ENCODE measurements at places on chromosomes 5 and 9.

DNA sequence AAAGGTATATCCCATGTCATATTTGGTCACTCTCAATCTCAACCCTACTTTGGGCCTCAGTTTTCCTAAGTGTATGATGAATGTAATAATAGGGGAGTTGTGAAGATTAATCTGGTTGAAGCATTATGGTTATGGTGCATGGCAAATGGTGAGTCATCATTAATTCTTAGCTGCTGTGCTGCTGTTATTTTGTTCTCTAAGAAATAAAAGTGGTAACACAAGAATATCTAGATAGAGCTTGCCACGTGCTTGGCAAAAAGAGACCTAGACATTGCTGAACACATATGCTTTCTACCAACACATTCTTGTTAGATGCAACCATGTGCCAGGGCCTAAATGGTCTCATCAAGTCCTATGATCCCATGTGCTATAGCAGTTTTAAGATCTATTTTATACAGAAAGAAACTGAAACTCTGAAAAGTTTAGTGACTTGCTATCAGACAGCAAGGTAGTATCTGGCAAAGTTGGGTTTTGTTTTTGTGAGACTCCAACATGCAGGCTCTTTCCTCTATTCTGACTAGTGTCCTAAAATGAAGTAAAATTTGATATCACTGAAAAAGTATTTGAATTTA, 699.9 kb upstream of the MEF2C start:
- no peak for DNase-seq

- DNase-seq, result no peak
Measured at GRCh38 chr9:86860006-86860405, 87.3 kb downstream of the GAS1 start.

DNA sequence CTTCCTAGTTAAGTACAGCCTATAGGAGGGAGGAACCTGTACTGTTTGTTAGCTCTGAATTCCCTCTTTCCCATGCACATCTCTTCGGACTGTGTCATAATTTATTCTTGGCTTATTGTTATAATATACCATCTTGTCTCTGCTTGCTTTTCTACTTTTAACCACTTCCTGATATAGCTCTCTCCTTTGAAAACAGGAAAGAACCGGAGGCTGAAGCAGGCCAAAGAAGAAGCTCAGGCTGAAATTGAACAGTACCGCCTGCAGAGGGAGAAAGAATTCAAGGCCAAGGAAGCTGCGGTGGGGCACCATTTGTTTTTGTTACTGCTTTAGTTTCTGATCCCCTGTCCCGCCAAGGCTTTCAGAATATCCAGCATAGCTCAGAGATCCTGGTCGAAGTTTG, 4.8 kb downstream of the ATP6V1G1 start:
- DNase-seq, result peak; percentile 16

GRCh38 chr5:84370176-84370575, 14.5 kb downstream of the EDIL3 start:
- DNase-seq, result no peak

GRCh38 chr5:173327084-173327947, 898 bp downstream of the STC2 start:
- DNase-seq, result no peak

DNA sequence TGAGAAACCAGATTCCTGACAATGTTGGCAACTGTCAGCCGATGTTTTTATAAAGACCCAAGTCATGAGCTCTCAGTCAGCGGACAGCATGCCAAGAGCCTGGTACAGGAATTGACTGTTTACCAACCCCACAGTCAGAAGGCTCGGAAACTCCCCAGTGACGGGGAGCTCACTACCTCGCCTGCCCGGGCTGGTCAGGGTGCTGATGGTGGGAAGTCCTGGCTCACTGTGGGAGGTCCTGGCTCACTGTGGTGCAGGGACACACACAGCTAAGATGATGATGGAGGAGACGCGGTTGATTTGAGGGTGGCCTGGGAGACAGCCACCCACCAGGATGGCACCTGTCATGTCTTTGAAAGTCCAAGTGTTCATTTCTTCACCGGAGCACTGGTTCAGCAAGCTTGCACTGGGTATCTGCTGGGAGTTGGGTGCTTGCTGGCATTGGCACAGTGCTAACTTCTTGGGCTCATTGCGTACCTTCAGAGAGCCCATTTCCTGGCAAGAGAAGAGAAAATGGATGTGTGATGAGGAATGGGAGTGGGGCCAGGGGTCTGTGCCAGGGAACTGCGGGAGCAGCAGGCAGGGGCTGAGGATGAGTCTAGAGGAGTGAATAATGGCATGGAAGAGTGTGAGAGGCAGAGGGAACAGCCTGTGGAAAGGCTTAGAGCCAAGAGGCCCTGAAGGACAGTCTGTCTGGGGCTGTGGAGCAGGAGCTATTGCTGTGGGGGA, 15.3 kb downstream of the ASS1 start:
- no peak for DNase-seq

GRCh38 chr5:53066088-53066487, 43.5 kb downstream of the MOCS2 start:
- DNase-seq, result no peak

DNA sequence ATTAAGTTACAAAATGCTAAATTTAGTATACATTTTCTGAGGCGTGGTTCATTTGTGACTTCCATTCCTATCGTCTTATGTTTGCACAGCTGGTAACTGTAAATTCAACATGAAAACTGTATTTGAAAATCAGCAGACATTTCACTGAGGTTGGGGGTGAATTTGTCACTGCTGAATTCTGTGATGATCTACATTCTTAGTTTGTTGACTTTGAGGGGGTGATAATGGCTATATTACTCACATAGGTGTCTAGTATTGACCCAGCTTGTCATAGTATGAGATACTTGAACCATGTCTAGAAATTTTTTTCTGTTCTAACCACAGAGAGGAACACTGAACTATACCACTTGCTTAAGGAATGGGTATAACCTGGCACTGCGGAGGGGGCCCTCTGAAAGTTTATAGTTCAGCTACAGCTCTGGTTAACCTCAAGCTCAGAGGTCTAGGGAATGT, 313.3 kb downstream of the PIK3R1 start:
- DNase-seq, result no peak

DNA sequence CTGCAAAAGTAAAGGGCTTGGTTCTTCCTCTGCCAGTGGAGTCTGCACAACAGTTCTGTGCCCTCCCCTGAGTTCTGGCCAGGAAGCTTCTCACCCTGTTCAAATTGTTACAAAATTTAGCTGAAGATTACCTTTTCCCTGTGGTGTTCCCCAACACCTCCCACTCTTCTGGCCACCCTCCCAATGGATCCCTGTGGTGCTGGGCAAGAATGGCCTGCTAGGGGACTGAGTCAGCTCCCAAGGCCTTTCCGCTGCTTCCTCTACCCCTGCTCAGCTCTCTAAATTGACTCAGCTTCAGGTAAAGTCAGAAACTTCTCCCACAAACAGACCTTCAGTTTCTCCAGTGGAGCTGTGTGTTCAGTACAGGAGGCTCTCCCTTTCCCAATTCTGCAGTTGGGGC, 186.0 kb downstream of the NR2F1-AS1 start:
- no peak for DNase-seq

GRCh38 chr9:101087426-101087825, 58.9 kb downstream of the PLPPR1 start:
- DNase-seq, result no peak

- no peak for DNase-seq
Measured at GRCh38 chr5:112346411-112347044, 72.5 kb downstream of the EPB41L4A start.

- no peak for DNase-seq
Measured at GRCh38 chr5:36915653-36916052, 39.1 kb downstream of the NIPBL start.

DNA sequence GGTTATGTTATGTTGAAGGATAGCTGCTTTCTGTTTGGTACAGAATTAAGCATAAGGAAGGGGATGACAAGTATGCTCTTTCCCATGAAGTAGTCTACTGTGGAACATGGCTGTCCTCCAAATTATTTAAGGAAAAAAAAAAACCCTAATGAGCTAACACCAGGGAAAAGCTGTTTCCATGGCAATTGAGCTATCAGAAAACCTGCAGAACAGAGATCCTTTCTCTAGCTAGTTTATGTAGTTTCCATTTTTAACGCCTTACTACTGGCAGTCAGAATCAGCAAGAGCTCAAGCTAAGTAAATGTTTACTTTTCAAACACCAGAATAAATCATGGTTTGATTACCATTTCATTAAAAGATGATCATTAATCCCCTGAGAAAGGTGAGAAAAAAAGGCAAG, 287.4 kb upstream of the TARS1 start:
- DNase-seq, result no peak

- no peak for DNase-seq
Measured at GRCh38 chr9:81379655-81380054, 309.7 kb downstream of the TLE1 start.
